Cardiac septum (tissue), 1 donor: ENCODE measurements at places on chromosomes 5 and 9. TPM values are rescaled to one million over a fixed set of nuclear protein-coding genes. Genes with fewer than 3 reads are reported as not detected.

The OR13F1 gene
- not detected for total RNA-seq

The GPR21 gene
- 1.0 TPM for total RNA-seq

The TLE1 gene
- total RNA-seq = 9.8 TPM

The KIF4B gene
- 0.13 TPM for total RNA-seq

The PRUNE2 gene
- total RNA-seq = 19.9 TPM

The STING1 gene
- total RNA-seq = 85.3 TPM

The RNF180 gene
- total RNA-seq = 13.7 TPM

The AQP7 gene
- 80.4 TPM for total RNA-seq

The SLIT3 gene
- 16.6 TPM for total RNA-seq

The DMRT2 gene
- total RNA-seq = 0.19 TPM

The TRPM3 gene
- total RNA-seq = 0.51 TPM

The ARAP3 gene
- 22.9 TPM for total RNA-seq

The SLC4A9 gene
- 0.19 TPM for total RNA-seq

The CNTFR gene
- total RNA-seq = 1.1 TPM

The PKD2L2 gene
- 0.62 TPM for total RNA-seq

The ARSI gene
- 0.38 TPM for total RNA-seq

The MARVELD2 gene
- total RNA-seq = 0.62 TPM

The CAMK2A gene
- 22.7 TPM for total RNA-seq

The TLX3 gene
- total RNA-seq = not detected

The LMAN2 gene
- total RNA-seq = 67.5 TPM

The CARD6 gene
- 6.2 TPM for total RNA-seq

The SPINK4 gene
- not detected for total RNA-seq

The FOXD4L3 gene
- not detected for total RNA-seq

The SLC45A2 gene
- 0.16 TPM for total RNA-seq

The TNFSF8 gene
- 0.86 TPM for total RNA-seq

The PCDH12 gene
- 4.9 TPM for total RNA-seq

The GAPT gene
- 0.27 TPM for total RNA-seq

The AHRR gene
- total RNA-seq = 0.73 TPM

The GFPT2 gene
- total RNA-seq = 12.9 TPM

The SPATA31D4 gene
- not detected for total RNA-seq

The TMEM245 gene
- total RNA-seq = 73.7 TPM

The PELO gene
- 29.3 TPM for total RNA-seq

The C7 gene
- total RNA-seq = 84.1 TPM

The NR6A1 gene
- 2.2 TPM for total RNA-seq

The PDGFRB gene
- total RNA-seq = 54.6 TPM

The GAS1 gene
- total RNA-seq = 9.0 TPM

The ECM2 gene
- 8.0 TPM for total RNA-seq

The FST gene
- 1.9 TPM for total RNA-seq

The CAMK4 gene
- 0.48 TPM for total RNA-seq

The CKMT2 gene
- total RNA-seq = 1,231 TPM

The SPINK13 gene
- not detected for total RNA-seq

The KIF20A gene
- total RNA-seq = 0.16 TPM

The CDC25C gene
- total RNA-seq = 0.19 TPM

The BHMT gene
- not detected for total RNA-seq

The STPG3 gene
- not detected for total RNA-seq
